Lower leg skin (tissue), 4 donors: ENCODE measurements at places on chromosomes 13 and 19. TPM values are rescaled to one million over a fixed set of nuclear protein-coding genes. Genes with fewer than 3 reads are reported as not detected.
A peak's percentile ranks its signal among the peaks of the same experiment; 100 is the strongest.

Gene NCR1
- not detected for total RNA-seq

Gene ZIC2
- total RNA-seq: 0.10 TPM

Gene CYP2A13
- total RNA-seq: not detected

Gene TNPO2
- total RNA-seq: 58.3 TPM

Gene NANOS3
- total RNA-seq: not detected

Gene ZNF837
- 4.7 TPM for total RNA-seq

Gene ZNF723
- total RNA-seq: not detected

Gene FCAR
- total RNA-seq: not detected

Gene ZNF578
- total RNA-seq: not detected

Gene FFAR3
- not detected for total RNA-seq

Gene TMEM238
- 53.0 TPM for total RNA-seq

Gene SPRYD7
- total RNA-seq: 9.3 TPM

Gene MED25
- 32.7 TPM for total RNA-seq

Gene SIGLEC5
- total RNA-seq: 0.72 TPM

Gene JSRP1
- not detected for total RNA-seq

DNA sequence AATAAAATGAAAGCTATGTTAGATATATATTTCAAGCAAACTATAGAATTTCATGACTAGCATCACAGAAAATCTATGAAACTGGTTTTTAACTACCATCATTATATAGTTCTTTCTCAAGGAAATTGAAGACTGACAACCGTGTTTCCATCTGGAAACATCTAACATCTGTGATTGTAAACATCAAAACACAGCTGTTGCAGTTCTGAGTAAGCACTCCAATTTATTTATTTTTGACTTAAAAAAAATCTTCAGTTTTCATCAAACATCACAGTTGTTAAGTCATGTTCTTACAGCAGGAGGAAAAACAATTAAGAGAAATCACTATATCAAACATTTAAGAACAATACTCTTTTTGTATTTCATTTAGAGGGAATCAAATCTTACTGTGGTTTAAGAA is 1653.0 kb upstream of the MIR17HG start:
- DNase-seq: no peak

- no peak for DNase-seq
Measured at GRCh38 chr13:42478531-42479156, 95.3 kb upstream of the TNFSF11 start.

GRCh38 chr13:44309794-44310757 is 63.5 kb upstream of the SERP2 start:
- peak; percentile 61 for DNase-seq

DNA sequence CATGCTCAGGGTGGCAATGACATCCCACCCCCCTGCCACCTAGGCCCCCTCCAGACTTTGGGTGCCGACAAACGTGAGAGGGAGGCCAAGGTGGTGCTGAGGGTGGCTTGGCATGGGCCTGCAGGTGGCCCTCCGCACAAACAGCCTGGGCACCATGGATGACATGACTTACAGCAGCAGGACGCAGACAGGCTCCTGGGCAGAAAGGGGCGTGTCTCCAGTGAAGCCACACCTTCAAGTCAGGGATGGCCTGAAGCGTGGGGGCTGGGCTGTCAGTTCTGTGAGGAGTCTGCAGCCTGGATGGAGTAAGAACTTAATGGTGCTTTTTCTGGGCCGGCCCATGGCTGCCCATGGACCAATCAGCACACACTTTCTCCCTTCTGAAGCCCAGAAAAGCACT is 25.3 kb downstream of the POMP start:
- no peak for DNase-seq

- no peak for DNase-seq
Measured at GRCh38 chr19:11092181-11092538, 2.9 kb downstream of the LDLR start.

- DNase-seq: no peak
Measured at GRCh38 chr13:85737952-85738351, 61.3 kb downstream of the SLITRK6 start.

GRCh38 chr13:75411924-75412537 is 69.9 kb downstream of the TBC1D4 start:
- no peak for DNase-seq

GRCh38 chr13:23876265-23876664 is 12.9 kb downstream of the MIPEP start:
- DNase-seq: no peak

DNA sequence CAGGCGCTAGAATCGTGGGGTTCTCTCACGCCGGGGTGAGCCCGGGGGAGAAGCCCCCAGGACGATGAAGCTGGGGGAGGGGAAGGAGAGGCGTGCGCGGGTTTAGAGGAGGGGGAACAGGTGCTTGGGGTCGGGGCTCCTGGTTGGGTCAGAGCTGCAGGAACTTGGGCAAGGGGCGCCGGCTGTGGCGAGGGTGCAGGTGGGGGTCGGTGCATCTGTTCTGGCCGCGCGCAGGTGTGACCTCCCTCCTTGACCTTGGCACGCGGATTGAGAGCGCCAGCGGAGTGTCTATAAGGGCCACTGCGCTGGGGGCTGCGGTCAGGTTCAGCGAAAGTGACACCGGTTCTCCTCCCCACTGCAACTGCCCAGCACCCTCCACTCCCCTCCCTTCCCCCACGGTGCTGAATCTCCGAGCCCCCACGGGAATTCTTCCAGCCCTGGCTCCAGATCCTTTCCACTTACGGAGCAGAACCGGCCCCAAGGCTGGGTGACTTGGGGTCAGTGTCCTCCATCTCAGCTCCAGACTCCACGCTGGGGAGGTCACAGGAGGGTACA is 618 bp downstream of the TMEM38A start:
- DNase-seq: peak; percentile 87

- DNase-seq: no peak
Measured at GRCh38 chr13:44626176-44626575, 50.0 kb upstream of the TSC22D1 start.

- no peak for DNase-seq
Measured at GRCh38 chr19:3224346-3225168, at the start of gene CELF5. Gene CELF5 (plus strand): TSS chr19:3224661. CDS start chr19:3224740, 79 bp downstream.

DNA sequence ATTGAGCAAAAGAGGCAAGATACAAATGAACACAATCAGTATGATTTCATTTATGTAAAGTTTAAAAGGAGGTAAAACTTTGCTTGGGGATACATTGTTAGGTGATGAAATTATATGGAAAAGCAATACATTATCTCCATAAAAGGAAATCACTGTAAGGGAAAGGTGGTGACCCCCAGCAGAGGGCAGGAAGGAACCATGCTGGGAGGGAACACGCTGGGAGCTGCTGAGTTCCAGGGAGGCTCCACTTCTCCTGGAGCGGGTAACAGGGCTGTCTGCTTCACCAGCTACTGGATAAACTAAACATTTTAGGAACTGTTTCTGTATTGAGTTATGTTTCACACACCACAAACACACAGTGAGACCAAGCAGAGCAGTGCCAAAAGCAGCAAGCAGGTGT is 91.2 kb downstream of the KATNAL1 start:
- DNase-seq: no peak

GRCh38 chr13:26600343-26600742 is 42.9 kb downstream of the WASF3 start:
- no peak for DNase-seq

DNA sequence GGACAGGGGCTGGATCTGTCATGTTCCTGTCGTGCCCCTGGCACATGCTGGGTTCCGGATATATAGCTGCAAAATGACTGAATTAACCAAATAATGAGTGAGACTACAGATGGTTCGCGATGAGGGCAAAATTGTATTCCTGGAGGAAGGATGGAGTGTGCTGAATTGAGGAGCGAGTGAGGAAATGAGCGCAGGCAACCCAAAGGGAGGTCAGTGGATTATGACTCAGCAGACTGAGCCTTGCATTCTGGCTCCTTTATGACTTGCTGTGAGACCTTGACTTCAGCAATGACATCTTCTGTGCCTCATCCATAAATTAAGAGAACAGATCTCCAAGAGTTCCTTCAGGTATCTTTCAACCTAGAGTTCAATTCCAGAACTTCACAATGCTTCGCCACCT is 115.0 kb upstream of the CLDN10 start:
- no peak for DNase-seq

- no peak for DNase-seq
Measured at GRCh38 chr13:34114581-34114980, 296.6 kb downstream of the RFC3 start.

DNA sequence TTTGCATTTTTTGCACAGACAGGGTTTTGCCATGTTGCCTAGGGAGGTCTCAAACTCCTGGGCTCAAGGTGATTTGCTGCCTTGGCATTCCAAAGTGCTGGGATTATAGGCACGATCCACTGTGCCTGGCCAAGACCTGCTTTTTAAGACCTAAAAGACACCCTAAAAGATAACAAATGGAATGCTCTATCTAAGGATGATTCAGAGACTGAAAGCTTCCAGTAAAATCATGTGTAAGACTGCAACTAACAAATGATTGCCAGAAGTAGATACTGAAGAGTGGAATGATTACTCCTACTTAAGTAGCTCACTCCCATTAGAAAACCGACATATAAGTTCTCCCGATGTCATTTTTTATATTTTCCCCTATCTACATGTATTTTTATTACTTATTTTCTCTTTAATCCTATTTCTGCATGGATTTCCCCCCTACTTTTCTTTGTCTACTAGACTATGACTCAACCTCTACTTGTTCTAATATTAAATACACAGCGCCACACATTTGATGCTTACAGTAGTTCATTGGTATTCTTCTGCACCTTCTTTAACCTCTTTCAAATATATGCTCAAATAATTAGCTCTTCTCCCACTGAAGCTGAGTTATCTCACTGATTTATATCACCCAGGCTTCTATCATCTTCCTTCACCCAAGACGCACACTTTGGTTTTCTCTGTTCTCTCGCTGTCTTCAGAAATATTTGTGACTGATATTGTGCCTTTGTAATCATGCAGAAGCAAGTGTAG is 32.2 kb upstream of the KLF12 start:
- DNase-seq: no peak

DNA sequence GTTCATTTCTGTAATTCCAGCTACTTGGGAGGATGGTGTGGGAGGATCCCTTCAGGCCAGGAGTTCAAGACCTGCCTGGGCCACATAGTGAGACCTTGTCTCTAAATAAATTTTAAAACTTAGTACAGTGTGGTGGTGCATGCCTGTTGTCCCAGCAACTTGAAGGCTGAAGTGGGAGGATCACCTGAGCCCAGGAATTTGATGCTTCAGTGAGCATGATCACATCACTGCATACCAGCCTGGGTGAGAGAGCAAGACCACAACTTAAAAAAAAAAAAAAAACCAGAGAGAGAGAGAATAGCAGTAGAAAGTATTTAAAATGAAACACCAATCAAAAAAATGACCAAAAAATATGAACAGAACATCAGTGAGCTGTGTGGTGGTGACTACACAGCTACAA is 7.1 kb upstream of the ZNF823 start:
- no peak for DNase-seq

GRCh38 chr13:51832471-51833152 is 12.4 kb downstream of the TMEM272 start:
- no peak for DNase-seq

- DNase-seq: no peak
Measured at GRCh38 chr19:11322269-11323024, 17.0 kb downstream of the RAB3D start.

GRCh38 chr13:33276570-33276969 is 9.0 kb downstream of the STARD13 start:
- no peak for DNase-seq

GRCh38 chr13:94617389-94618000 is 15.8 kb downstream of the GPR180 start:
- DNase-seq: no peak

DNA sequence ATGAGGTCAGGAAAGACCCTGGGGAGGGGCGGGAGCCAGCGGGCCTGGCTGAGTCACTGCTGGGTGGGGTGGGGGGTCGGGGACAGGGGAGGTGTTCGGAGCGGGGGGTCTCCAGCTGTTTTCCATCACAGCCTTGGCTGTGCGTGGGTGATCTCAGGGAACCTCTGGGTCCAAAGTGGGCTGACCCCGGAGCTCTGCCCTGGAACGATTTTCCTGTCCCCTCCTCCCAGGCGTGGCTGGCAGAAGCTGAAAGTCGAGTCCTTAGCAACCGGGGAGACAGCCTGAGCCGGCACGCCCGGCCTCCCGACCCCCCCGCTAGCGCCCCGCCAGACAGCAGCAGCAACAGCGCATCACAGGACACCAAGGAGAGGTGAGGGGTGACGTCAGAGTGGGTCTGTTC is 10.6 kb downstream of the TRIP10 start:
- DNase-seq: peak; percentile 90

- DNase-seq: no peak
Measured at GRCh38 chr13:66927562-66927961, 302.6 kb downstream of the PCDH9 start.

- no peak for DNase-seq
Measured at GRCh38 chr19:31595521-31595920, 246.3 kb upstream of the TSHZ3 start.

- DNase-seq: no peak
Measured at GRCh38 chr19:55386493-55386971, 800 bp downstream of the RPL28 start.
